Left lung (tissue), 14 donors: ENCODE measurements at places on chromosomes 1 and 21.

- DNase-seq, result no peak
These were observed 255.5 kb upstream of the SGIP1 start for GRCh38 chr1:66278260-66279021.

GRCh38 chr1:199898654-199899053 is 128.9 kb upstream of the NR5A2 start:
- DNase-seq, result no peak

- no peak for DNase-seq
These were observed 94.5 kb downstream of the CD58 start for GRCh38 chr1:116476321-116476720.

DNA sequence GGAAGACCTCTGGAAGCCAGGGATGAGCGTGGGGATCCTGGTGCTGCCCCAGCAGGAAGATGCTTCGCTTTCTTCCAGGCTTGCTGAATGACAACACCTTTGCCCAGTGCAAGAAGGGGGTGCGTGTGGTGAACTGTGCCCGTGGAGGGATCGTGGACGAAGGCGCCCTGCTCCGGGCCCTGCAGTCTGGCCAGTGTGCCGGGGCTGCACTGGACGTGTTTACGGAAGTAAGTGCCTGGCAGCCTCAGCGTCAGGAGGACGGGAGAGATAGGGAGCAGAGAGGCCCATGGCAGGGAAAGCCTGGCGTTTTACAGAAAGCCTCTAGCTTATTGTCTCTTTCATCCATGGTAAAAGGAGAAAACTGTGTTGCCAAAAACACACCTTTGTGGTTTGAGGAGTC is 23.5 kb downstream of the PHGDH start:
- DNase-seq, result no peak

GRCh38 chr21:28445141-28445830 is 547.4 kb downstream of the LTN1 start:
- no peak for DNase-seq

- no peak for DNase-seq
These were observed 145.0 kb downstream of the PATJ start for GRCh38 chr1:61887076-61887867.

- no peak for DNase-seq
These were observed 18.0 kb downstream of the TIE1 start for GRCh38 chr1:43318831-43319230.

GRCh38 chr1:39317910-39318633 is 113.6 kb downstream of the MACF1 start:
- no peak for DNase-seq

- DNase-seq, result no peak
These were observed 2.7 kb upstream of the PALMD start for GRCh38 chr1:99643021-99643779.

DNA sequence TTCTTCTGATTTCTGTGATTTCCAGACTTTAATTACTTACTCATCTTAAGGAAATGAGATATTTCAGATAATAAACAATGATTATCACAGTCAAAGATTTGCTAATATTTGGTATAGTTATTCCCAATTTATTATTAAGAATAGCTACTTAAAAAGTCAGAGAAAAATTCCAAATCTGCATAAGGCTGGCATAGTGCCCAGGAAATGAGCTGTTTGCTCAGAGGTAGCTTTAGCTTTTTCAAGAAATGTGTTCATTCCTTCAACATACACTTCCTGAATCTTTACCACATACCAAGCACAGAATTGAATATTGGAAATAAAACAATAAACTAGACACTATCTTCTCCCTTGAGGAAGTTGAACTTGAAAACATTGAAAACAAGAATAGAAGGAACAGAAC is 44.3 kb upstream of the KCNK1 start:
- DNase-seq, result no peak

DNA sequence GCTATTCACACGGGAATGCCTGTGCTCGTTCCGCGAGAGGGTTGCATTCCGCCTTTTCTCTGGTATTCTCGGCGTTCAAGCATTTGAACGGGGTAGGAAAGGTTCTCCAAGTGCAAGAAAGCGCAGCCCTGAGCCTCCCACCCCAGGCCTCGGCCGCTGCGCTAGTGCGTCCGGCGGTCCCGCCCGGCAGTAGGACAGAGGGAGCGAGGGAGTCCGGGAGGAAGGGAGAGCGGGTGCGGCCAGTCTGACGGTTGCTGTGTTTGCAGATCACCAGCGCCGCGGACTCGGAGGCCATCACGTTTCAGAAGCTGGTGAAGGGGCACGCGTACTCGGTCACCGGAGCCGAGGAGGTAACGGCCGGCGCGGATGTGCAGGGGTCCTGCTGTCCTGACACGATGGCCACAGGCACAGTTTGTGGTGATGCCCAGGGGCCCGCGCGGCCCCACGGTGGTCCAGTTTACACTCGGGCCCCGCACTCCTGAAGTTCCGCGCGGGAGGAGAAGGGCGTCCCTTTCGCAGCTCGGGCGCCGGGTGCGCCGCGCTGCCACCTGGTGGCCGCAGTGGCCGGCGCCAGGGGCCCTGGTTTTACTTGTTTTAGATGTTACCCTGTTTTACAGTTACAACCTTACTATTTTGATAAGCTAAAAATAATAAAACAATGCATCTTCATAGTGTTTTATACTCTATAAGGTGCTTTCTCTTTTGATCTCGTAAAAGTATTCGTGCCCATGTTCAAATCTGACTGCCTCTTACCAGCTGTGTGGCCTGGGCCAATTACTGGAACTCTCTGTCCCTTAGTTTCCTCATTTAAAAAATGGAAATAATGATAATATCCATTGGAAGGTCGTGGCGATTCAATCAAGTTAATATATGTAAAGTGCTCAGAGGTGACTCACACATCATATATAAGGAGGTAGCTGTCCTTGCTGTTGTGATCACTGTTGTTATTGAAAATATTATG is 36.7 kb downstream of the CAPN2 start:
- peak; percentile 76 for DNase-seq

- peak; percentile 57 for DNase-seq
These were observed 223.8 kb upstream of the TMEM51 start for GRCh38 chr1:14929547-14930246.

DNA sequence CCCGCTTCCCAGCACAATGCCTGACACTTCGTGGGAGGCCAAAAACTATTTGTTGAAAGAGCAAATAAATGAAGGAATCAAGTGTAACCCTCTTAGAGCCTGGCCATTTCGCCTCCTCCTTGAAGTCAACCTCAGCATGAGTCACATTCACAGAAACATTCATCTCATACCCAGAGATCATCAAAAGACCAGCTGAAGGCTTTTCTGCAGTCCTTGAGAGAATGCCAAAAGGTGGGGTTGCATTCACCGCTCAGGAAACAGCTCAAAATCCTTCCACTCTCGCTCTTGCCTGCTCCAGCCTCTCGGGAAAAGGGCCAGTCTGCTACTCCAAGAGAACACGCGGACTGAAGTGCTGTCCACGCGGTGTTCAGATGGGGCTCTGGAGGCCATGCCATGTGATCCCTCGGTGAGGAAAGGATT is 90.0 kb downstream of the VWA5B1 start:
- DNase-seq, result no peak
